ENCODE measurements at places on chromosomes 2 and 18.

GRCh38 chr2:176457481-176457880 lies 188.2 kb downstream of the MTX2 start:
- DNase-seq, result no peak

GRCh38 chr2:145849466-145849865 lies 1329.5 kb upstream of the ZEB2 start:
- no peak for DNase-seq

DNA sequence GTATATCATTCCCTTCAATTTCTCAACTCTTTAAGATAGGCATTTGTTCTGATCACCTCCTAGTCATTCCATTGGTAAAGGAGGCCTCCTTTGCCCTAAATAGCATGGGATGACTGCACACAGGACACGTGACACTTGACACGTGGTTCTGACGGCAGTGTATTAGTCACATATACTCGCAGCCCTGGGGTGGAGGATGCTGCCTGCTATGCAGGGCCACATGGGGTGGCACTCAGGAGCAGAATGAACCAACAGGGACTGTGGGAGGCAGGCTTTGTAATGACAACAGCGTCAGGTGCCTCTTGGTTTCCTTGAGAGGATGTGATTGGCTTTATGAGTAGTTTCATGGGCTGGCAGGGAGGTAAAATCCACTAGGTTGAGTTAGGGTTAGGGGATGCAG lies 9.3 kb upstream of the KCNS3 start:
- no peak for DNase-seq

- DNase-seq, result no peak
Observed at GRCh38 chr18:75216911-75217689, 6.5 kb downstream of the TSHZ1 start.
